ENCODE measurements at places on chromosomes 1 and 21.

- no peak for DNase-seq
Measured at GRCh38 chr1:151849126-151849525, 4.4 kb downstream of the THEM5 start.

GRCh38 chr1:215079456-215079855, 3.1 kb upstream of the KCNK2 start:
- DNase-seq: no peak

- DNase-seq: no peak
Measured at GRCh38 chr1:186301448-186301847, 73.6 kb downstream of the TPR start.

DNA sequence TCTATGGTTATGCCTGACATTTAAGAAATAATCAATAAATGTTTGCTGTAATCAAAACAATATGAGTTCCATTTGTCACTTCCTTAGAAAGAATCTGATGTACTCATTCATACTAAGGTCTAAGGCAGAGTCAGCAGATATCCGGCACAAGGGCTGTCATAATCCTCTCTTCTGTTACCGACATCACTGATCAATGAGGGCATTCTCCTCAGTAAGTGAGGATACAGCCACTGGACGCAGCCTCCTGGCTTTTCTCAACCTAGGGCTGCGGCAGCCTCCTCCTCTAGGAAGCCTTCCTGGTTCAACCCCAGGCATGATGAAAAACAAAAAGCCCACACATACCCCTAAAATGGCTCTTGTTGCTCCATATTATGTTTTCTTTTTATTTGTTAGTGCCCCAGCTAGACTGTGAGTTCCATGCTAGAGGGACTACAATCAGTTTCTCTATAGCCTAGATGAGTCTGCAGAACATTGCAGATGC, 40.7 kb upstream of the TENT5C start:
- DNase-seq: no peak

GRCh38 chr1:150386592-150386991, 22.6 kb downstream of the RPRD2 start:
- no peak for DNase-seq

DNA sequence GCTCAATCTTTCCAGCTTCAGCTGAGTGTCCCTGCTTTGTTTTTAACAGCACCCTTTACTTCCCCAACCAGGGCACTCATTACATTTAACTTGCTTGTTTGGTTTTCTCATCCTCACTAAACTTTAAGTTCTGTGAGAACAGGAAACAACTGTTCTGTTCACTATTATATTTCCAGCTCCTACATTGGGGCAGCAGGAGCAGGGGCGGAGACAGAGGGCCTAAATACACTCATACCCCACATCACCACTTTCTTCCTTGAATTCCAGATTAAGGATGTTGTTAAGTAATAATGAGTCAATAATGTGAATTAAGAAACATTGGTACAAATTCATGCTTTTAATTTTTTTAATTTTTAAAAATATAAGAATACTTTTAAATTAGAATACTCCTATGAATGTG, 6.0 kb downstream of the DRAM2 start:
- DNase-seq: no peak

DNA sequence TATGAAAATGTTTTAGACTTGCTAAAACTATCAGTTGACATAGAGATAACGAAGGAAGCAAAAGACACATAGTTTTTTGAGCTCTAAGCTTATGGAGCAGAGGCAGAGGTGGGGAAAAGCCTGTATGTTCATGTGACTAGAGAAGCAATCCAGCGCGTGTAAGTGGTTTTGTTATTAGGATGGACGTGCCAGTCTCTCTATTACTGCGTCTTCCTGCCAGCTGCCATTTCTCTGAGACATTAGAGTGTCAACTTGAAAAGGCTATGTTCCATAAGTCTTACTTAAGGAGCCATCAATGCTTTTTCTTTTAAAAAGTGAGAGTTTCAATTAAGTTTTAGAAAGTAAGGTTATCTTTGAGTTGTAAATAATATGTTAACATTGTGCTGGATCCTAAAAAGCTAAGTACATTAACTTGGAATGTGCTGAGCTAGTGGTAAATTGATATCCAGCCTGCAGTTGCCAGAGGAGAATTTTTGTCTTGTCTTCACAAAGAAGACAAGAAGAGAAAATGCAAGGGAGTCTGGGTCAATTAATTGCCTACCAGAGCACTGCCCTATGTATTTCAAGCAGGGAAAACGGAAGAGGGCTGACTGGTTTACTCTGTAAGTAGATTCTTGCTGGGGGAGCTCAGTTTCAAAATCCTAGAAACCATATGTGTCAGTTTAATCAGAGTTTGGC, 161.8 kb upstream of the B3GALT2 start:
- no peak for DNase-seq

DNA sequence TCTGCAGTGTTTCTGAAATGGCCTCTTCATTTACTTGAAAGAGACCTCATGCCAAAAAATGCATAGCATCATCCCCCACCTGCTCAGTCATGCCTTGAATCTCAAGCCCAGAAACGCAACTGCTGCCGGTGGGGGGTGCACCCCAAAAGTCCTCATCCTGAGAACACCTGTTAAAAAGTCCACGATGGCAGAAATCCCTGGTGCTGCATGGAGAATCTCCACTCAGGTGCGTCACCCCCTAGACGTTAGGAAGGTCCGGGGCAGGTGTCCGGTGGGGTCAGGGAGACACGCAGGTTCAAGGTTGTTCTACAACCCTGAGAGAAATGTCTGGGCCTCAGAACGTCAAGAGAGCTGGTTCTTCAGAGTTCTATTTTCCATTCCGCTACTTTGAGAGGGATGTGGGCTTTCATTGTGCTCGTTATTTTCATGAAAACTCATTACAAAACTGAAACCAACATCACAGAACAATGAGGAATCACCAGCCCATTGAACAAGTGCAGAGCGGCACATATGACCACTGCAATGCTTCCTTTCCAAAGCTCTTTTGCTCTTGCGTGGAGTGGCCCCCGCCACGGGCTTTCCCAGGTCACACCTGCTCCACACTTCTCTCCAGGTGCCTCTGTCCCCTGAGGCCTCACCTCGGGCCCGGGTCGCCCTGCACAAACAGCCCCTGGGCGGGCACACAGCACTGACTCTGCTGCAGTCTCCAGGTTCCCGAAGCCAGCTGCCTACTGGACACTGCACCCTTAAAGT, 201.9 kb downstream of the TOMM20 start:
- DNase-seq: no peak

GRCh38 chr1:41380195-41380594, 19.0 kb downstream of the FOXO6 start:
- no peak for DNase-seq

- no peak for DNase-seq
Measured at GRCh38 chr21:37207441-37208009, 59.6 kb downstream of the VPS26C start.

- no peak for DNase-seq
Measured at GRCh38 chr1:30745834-30746208, 11.8 kb downstream of the LAPTM5 start.

- no peak for DNase-seq
Measured at GRCh38 chr1:30413111-30413440, 310.3 kb downstream of the MATN1 start.

DNA sequence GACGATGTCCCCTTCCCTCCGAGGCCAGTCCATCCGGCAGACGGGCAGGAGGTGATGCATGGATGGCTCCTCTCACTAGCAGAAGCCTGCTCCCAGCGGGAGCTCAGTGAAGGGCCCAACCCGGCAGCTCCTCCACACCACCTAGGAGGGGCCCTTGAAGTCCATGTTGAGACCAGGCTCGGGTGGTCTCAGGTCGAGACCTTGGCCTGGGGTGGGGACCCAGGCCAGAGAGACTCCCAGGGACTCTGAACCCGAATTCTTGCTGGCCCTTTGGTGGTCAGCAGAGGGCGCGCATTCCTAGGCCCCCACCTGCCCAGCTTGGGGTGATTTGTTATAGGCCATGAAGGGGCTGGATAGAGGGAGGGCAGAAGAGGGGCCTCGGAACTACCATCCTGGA, 642 bp upstream of the NT5C1A start:
- DNase-seq: no peak

Measured in T follicular helper cell (primary cell).